ENCODE measurements at places on chromosomes 1 and 21.

GRCh38 chr21:18384771-18385170 lies 18.8 kb downstream of the TMPRSS15 start:
- no peak for DNase-seq

- DNase-seq: no peak
Observed at GRCh38 chr1:228345201-228345930, 61.3 kb downstream of the TRIM11 start.

DNA sequence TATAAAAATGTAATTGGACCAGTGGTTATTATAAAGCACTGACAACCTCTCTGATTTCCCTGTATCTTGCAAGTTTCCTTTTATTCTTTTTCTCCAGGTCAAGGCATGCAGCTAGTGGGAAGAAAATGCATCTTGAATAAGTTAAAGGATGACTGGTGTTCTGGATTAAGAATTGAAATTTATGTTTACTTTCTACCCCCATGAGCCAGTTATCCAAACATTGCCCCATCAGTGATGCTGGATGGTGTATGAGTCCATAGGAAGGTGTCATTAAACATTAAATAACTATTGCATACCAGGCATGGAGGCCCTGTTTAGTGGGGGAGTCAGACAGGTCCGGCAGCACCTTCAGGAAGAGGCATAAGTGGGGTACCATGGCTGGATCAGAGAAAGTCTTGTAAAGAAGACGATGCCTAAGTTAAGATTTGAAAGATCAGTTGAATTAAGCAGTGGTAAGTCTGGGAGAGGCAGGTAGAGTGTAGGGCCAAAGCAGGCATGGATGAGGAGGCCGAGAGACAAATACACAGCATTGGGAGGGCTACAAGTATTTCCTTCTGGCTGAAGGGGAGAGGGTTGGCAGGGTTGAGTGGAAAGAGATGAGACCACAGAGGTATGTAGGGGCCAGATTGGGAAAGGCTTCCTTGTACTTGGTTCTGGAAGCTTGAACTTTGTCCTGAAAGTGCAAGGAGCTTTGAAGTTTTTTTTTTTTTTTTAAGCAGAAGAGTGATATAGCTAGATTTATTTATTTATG lies 5.7 kb downstream of the SZRD1 start:
- DNase-seq: no peak

GRCh38 chr1:209435654-209436566 lies 147.6 kb upstream of the CAMK1G start:
- DNase-seq: no peak

DNA sequence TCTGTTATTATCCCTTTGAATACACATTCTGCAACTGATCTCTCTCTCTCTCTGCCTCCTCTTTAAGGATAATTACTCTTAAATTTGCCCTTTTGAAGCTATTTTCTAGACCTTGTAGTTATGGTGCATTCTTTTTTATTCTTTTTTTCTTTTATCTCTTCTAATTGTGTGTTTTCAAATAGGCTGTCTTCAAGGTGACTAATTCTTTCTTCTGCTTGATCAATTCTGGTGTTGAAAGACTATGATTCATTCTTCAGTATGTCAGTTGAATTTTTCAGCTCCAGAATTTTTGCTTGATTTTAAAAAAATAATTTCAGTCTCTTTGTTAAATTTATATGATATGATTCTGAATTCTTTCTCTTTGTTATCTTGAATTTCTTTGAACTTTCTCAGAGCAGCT lies 95.6 kb upstream of the GPR52 start:
- DNase-seq: no peak

GRCh38 chr1:207312604-207312920 lies 8.9 kb upstream of the CD55 start:
- DNase-seq: no peak

All from stimulated activated CD8-positive, alpha-beta memory T cell treated with anti-CD3 and anti-CD28 coated beads, Interleukin-4, amount 100 ng/mL, for 4 hours (primary cell).